ENCODE measurements at places on chromosomes 7 and 10.

- DNase-seq: peak; percentile 97
Observed at GRCh38 chr7:129665013-129665401, 53.5 kb downstream of the NRF1 start.

- no peak for DNase-seq
Observed at GRCh38 chr7:13532028-13532753, 457.3 kb downstream of the ETV1 start.

- peak; percentile 97 for DNase-seq
Observed at GRCh38 chr10:78756604-78757343, 312.0 kb upstream of the ZMIZ1 start.

DNA sequence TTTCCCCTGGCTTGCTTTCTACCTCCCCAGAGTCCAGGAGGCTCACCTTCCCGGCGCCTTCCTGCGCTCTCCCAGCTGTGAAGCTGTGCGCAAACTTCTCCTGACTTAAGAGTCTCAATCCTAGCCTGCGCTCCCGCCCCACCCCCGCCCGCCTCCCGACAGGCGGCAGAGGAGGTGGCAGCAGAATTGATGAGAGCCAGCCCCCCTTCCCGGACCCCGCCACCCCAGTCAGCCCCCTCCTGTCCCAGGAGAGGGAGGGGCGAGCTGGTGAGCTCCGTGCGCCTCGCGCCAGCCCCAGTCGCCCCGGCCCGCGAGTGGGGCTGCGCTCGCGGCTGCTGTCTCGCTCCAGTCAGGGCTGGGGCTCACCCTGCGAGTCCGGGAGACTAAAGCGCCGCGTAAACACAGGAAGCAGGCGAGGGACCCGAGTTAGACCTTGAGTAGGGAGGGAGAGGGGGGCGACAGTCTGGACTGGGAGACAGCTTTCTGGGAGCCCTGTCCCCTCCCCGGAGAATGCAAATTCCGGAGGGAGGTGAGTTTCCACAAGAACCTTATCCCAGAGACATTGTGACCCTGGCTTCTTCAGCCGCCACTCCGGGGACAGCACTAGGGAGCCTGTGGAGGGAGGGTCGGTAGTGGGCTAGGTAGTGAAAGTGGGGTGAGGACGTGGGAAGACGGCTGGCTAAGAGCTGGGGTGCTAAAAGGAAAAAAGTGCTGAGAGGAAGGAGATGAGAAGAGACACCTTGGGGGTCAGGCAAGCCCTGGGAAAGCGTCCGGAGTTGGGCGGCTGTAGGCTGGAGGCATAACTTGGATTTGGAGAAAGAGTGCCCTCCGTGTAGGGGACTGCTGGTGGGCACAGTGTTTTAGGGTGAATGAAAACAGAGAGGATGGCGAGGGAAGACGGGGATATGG, at the start of gene CALCR:
Gene CALCR, minus strand, starts transcription at position 79 of the 909 bp plus-strand sequence. CDS start 87,743 bp downstream, outside the sequence.
- no peak for DNase-seq

- no peak for DNase-seq
Observed at GRCh38 chr7:1058821-1059199, 14.5 kb downstream of the GPR146 start.

- DNase-seq: no peak
Observed at GRCh38 chr10:124025152-124025551, 68.2 kb downstream of the CHST15 start.

DNA sequence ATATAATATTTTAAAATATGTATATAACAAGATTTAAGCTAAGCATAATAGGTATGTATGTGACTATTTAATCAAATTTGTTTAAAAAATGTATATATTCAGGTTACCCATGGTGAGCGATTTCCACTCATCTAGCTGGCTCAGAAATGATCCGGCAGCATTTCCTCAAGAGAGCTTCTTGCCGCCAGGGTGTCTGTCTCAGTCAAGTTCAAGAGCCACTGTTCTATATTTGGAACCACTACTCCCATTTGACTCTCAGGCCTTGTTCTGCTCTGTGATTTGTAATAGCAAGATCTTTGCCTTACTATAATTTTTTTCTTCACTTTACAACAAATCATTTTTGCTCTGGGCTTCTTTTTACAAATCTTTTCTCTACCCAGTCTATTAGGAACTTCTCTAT, 48.7 kb upstream of the CNTNAP2 start:
- DNase-seq: no peak

DNA sequence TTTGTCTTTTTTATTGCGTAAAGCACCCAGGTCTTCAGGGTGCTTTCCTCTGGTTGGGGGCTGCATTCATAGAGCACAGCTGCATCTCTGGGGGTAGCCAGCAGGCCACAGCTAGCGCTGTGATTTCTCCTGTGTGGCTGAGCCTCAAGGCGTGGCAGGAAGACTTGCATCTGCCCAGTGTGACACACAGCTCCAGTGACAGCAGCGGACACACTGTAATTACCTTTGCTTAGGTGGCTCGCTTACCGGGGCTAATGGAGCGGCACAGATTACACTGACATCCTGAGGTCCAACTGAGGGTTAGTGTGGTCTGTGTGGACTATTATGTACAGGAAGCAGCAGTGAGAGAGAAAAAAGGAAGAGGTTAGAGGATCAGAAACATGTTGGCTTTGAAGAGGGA, 27.1 kb downstream of the ABCB4 start:
- DNase-seq: no peak

GRCh38 chr7:11843113-11843765, 11.2 kb upstream of the THSD7A start:
- DNase-seq: no peak

- DNase-seq: no peak
Observed at GRCh38 chr10:66927251-66927935, 1.6 kb downstream of the LRRTM3 start.

DNA sequence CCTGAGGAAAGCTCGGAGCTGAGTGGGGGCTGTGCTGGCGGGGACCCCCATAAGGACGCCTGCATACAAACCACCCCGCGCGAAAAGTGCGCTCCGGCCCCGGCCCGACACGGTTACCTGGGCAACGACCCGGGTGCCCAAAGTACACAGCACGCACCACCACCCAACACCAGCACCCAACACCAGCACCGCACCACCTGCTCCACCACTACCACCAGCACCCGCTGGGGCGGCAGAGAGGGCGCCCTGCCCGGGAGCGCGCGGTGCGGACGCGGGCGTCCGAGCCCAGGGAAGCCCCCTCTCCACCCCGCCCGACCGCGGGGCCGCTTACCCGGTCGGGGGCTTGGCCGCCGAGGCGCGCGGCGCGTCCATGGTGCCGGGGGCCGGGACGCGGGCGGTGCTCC, 345 bp downstream of the COBL start:
- DNase-seq: no peak

DNA sequence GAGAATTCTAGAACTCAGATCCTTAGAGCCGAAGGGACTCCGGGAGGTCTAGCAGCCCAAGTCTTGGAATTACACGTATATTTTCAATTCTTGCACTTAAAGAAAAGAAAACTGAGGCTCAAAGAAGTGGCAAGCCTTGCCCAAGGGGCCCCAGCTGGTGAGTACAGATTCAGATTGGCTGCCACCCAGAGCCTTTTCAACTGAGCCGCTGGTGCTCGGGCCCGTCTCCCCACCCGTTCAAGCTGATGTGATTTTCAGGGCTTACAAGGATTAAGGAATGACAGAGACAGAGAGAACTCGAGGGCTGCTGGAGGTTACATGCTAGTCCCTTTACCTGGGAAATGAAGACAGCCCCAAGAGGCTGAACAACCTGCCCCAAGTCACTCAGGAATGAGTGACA, 117.8 kb downstream of the ABLIM1 start:
- no peak for DNase-seq

GRCh38 chr10:13698217-13698616, 111.5 kb downstream of the PRPF18 start:
- peak; percentile 59 for DNase-seq

- DNase-seq: no peak
Observed at GRCh38 chr10:5396556-5397300, 7.9 kb downstream of the TUBAL3 start.

DNA sequence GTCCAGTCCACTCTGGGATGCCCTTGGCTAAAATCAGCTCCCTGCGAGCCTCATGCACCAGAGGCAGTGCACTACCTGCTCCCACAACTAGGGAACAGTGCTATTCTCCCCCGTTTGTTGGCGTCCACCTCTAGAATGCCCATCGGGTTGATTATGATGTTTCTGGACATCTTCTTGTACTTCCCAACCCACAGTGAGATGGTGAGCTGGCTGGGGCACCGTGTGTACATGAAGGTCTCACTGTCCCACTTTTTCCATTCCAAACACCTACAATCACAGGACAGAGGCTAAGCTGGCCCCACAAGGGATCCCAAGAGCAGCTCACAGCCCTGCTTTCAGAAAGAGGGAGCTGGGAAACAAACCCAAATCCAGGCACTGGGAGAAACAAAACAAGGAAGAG, 126.2 kb upstream of the ZNF92 start:
- no peak for DNase-seq

- peak; percentile 84 for DNase-seq
Observed at GRCh38 chr7:16669581-16669980, 23.6 kb downstream of the BZW2 start.

GRCh38 chr10:74078037-74078436, 72.6 kb downstream of the AP3M1 start:
- DNase-seq: peak; percentile 45

GRCh38 chr7:110205899-110206298, 885.0 kb upstream of the LRRN3 start:
- DNase-seq: no peak

DNA sequence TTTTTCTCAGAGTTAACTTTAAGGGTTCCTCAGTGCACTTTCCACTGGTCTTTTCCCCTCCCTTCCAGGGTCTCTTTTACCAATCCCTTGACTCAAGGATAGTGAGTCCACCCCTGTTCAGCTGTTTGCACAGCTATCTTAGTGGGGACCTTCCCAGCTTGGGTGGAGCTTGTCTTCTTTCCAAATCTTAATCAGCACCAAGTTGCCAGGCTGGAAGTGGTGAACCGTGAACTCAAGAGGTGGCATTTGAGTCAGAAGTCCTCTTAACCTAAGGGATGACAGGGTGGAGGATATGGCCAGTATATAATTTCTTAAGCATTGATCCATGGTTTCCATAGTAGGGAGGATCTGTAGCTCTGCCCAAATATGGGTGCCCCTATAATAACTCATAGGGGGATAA, 25.0 kb downstream of the MAPK8 start:
- DNase-seq: no peak

- no peak for DNase-seq
Observed at GRCh38 chr7:111527545-111527944, 34.7 kb downstream of the IMMP2L start.

- DNase-seq: no peak
Observed at GRCh38 chr10:78783753-78784152, 285.0 kb upstream of the ZMIZ1 start.

DNA sequence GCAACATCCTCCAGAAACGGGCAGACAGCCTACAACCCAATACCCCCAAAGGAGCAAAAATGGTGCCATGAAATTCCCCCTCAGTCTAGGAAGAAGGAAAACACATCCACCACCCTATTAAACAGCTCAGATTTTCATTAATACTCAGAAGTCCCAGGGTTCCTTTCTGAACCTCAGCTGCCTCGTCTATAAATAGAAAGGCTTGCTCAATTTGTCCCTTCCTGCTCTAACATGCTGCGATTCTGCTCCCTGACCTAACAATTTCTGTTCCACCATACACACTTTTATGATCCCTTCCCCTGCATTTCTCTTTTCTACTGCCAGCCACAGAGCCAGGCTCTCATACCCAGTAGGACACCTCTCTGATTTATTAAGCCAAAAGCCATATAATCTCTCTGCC, 68.1 kb downstream of the MTERF1 start:
- DNase-seq: peak; percentile 5

DNA sequence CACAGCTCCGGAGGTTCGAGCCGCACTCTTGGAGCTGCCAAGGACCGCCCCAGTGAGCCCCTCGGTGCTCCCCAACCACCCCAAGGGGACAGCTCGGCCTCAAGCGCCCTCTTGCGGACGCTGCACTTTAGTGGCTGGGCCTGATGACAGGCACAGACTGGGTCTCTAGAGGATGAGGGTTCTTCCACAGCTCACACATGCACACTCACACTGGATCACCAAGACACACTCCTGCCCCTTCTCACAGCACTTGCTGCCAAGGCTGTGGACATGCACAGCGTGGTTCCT, 2.1 kb downstream of the RET start:
- no peak for DNase-seq

DNA sequence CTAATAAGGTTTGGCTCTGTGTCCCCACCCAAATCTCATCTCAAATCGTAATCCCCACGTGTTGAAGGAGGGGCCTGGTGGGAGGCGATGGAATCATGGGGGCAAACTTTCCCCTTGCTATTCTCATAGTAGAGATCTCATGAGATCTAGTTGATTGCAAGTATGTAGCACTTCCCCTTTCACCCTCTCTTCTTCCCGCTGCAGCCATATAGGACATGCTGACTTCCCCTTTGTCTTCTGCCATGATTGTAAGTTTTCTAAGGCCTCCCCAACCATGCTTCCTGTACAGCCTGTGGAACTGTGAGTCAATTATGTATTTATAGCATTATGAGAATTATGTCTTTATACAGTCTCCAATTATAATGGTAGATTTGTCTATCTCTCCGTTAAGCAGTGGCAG, 594.5 kb downstream of the ACTR3B start:
- DNase-seq: no peak

DNA sequence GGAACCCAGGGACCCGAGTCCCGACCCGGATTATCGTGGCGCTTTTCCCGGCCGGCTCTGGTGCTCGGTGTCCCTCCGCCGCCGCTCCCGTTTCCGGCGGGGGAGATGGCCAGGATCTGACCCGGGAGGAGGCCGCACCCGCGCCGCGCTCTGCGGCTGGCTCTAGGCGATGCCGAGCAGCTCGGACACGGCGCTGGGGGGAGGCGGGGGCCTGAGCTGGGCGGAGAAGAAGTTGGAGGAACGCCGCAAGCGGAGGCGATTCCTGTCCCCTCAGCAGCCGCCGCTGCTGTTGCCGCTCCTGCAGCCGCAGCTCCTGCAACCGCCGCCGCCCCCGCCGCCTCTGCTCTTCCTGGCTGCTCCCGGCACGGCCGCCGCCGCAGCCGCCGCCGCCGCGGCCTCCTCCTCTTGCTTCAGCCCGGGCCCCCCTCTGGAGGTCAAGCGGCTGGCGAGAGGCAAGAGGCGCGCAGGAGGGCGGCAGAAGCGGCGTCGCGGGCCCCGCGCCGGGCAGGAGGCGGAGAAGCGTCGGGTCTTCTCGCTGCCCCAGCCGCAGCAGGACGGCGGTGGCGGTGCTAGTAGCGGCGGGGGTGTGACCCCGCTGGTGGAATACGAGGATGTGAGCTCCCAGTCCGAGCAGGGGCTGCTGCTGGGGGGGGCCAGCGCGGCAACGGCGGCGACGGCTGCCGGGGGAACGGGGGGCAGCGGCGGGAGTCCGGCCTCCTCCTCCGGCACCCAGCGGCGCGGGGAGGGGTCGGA, 593 bp downstream of the CDK13 start:
- DNase-seq: no peak
